Vagina (tissue), 2 donors: ENCODE measurements at places on chromosomes 5 and 9. TPM values are rescaled to one million over a fixed set of nuclear protein-coding genes. Genes with fewer than 3 reads are reported as not detected.

The PCDHA11 gene
- total RNA-seq, result not detected

DNA sequence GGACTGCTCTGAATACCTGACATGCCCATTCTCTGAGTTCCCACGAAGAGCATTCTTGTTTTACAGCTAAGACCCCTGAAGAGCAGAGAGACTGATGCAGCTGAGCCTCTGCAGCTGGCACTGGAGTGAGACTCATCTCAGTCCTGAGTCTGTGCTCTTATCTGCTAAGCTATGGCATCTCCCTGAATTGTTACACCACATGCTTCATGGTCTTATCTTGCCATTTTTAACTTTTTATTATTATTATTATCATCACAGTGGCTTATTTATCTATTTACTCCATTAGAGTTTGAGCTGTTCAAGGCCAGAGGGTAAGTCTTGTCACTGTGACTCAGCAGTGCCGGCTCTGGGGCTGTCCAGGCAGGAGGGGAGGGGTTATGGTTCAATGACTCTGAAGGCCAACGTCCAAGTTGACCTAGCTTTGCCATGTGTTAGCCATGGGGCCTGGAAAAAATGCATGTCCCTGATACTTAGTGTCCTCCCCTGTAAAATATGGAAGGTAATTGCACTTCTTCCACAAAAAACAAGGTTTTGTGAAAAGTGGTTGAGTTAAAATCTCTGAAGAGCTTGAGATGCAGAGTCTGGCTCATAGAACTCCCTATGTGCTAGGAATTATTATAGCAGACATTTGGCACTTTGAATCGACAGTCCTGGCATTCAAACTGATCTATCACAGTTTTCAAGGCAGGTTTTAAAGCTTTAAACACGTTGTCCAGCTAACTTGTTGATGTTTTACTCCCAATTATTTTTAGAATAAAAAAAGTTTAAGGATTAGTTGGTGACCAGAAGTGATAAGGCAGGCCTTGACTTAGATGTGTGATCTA, 94.6 kb downstream of the ALDH1A1 start:
- no peak for DNase-seq

The LCN1 gene
- not detected for total RNA-seq

- DNase-seq, result no peak
These were observed 21.9 kb upstream of the TOR1B start for GRCh38 chr9:129781131-129781530.

The RANBP3L gene
- total RNA-seq, result 3.2 TPM

DNA sequence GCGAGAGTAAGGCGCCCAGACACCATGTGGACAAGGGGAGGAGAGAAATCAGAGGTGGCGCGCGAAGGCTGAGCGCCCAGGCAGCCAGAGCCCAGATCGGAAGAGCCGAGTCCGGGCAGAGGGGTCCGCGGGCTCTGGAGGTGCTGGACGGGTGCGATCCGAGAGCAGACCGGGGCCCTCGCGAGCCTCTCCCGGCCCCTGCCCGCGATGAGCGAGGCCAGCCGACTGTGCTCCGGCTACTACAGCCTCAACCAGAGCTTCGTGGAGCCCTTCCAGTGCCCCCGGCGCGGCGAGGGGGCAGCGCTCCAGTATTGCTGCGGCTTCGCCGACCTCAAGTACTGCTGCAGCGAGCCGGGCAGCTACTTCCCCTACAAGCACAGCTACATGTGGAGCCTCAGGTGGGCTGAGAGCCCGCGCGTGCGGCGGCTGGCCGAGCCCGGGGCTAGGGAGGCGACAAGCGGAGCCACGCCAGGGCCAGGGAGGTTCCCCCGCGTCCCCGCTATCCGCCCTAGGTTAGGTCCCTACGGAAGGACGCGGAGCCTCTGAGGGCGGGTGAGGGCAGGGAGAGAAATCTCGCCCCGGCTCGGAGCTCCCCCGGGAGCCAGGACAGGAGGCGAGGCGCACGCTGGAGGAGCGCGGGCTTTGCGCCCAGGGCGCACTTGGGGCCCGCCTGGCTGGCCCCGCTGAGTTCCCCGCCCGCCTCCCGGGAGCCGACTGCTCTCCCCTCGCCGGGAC, at the start of gene SHISAL2B:
Gene SHISAL2B, plus strand, starts transcription at position 87 of the 735 bp plus-strand sequence. Its CDS starts 121 bp downstream, at position 208.
- no peak for DNase-seq

The NDUFS6 gene
- 26.8 TPM for total RNA-seq

DNA sequence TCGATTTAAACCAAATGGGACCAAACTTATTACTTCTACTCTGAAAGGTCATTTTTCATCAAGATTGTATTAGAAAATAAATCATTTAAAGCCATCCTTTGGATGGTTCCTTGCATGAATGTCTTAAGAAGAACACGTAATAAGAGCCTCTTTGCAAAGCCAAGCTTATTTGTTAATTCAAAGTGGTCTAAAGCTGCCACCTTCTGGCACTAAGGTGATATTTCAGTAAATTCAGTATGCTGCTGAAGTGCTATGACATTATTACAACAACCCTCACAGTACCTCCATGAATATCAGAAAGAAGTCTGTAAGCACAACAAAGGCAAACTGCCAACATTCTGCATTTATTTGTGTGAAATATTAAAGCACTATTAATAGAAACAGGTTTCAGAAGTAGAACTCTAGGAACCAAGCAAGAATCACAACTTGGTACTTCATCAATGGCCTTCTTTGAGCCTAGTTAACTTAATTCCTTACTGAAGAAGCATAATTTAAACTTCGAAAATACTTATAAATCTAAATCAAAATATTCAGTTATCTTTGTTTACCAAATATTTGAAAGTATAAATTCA, 53.1 kb upstream of the TYRP1 start:
- DNase-seq, result no peak
